ENCODE measurements at places on chromosomes 12 and 14. TPM values are rescaled to one million over a fixed set of nuclear protein-coding genes. Genes with fewer than 3 reads are reported as not detected.

The CDK4 gene
- total RNA-seq: 84.4 TPM

GRCh38 chr12:115953450-115953849, 324.0 kb downstream of the MED13L start:
- DNase-seq: no peak

DNA sequence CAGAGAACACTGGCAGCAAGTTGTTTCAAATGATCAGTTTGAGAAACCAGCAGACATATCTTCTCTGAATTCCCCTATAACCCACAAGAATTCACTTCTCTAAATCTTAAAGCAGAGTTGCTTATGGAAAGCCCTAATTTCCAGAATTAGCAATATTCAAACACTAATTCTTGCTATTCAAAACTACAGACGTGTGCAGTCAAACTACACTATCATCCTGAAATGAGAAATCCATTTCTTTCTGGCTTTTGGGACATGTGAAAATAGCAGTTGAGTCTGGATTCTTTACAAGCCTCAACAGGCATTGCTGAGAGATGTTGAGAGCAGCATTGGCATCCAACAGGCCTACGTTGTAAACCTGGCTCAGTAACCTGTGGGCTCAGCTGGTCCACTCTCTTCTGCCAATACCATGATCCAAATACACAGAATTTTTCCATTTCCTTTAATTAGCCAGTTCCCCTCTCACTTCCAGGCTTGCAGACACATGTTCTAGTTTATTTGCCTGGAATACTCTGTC, 74.6 kb upstream of the TMTC1 start:
- no peak for DNase-seq

DNA sequence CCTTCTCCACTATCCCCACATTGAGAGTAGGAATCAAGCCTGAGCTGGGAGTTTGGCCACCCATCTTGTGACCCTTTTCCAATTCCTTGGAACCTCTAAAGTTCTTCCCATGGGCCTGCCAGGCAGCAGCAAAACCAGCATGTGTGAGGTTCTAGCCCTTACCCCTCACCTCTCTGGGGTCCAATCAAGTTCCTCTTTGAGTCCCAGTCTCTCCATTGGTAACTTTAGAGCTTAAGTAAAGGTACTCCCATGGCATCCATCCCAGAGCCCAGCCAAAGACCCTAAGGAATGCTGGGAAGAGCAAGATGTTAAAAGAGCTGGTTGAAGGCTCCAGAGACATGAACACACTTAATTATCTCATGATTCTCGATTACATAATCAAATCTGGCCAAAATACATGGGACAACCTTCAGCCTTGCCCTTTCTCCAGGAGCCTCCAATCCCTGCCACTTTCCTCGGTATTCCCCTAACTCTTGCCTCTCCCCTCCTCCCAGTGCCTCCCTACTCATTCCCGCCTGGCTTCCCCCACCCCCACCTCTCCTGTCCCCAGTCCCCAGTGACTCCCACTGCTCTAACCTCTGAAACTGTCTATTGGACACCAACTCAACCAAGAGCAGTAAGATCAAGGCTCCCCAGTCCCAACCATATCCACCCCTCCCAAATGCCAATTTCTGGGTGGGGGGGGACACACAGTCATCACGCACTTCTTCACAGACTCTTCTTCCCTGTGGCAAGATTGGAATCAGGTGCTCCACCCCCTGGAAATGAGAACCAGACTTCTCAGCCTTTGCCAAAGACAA, 4.8 kb upstream of the TNS2 start:
- DNase-seq: no peak

DNA sequence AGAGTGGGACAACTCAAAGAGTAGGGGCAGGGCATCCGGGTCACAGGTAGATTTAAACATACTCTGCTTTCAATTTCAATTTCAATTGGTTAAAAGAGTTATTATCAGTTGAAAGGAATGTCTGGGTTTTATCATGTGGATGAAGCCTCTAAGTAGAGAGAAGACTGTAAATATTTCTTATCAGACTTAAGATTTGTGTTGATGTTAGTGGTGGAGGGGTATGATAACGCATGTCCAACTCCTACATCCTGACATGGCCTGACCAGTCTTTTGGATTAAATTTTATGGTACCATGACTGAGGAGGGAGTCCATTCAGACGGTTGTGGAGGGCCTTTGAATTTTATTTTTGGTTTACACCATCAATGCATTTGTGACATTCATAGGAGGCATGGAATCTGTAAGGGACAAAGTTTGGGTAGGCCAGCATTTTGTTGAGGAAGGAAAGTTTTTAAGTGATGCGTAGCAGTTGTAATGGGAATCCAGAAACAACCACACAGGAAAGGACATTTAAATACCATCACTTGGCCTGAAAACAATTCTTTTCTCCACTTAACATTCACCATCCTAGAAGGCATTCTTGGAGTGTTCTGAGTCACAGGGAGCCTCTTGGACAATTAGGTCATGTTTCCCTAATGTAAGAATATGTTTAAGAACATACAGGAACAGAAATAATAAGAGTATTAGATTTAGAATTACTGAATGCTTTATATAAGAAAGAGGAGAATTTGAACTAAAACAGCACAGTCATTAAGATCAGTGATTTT, 371.9 kb downstream of the ATP23 start:
- no peak for DNase-seq

GRCh38 chr14:75088566-75089373, 19.3 kb downstream of the ZC2HC1C start:
- peak; percentile 73 for DNase-seq

The PRIMA1 gene
- not detected for total RNA-seq

The NKX2-1 gene
- total RNA-seq: not detected

Measured in activated CD4-positive, alpha-beta T cell treated with anti-CD3 and anti-CD28 coated beads, Interleukin-2, amount 10 ng/mL, durations not matched to agents 7 days and 5 days (primary cell).